Activated CD8-positive, alpha-beta memory T cell treated with anti-CD3 and anti-CD28 coated beads for 1 hour (primary cell): ENCODE measurements at places on chromosomes 6 and 20.

GRCh38 chr6:88561954-88562315 lies 395.8 kb upstream of the CNR1 start:
- no peak for DNase-seq

GRCh38 chr6:71879016-71879415 lies 7.3 kb upstream of the RIMS1 start:
- no peak for DNase-seq

GRCh38 chr6:111113336-111114086 lies 26.2 kb downstream of the SLC16A10 start:
- DNase-seq = no peak

DNA sequence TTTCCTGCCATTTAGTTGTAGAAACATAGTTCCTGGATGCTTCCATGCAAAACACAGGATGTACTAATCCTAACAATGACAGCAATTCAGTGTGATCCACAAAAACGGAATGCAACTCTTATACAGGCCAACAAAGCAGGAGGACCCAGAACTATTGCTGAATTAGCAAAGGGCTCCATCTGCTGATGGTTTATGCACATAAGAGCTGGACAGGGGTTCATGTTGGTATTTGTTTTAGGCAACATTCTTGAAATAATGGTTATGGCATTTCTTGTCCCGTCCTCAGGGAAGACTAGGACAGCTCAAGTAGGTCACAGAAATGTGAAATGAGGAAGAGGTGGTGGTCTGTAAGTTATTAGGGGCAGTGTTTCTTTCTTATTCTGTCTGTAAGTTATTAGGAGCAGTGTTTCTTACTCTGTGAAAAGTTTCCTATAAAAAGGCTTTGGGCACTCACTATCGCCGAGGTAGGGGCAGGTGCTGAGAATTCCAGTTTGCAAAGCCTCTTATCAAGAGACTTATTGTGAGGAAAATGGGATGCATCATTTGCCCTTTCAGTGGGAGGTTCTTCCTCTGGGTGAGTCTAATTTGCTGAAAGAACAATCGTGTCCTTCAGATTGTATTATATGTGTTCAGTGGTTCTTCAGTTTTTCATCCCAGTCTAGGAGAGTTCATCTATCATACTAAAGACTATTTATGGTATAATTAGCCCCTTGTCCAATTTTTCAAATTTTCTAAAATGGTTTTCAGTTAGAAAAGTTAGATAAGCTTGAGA lies 171.1 kb downstream of the MCHR2 start:
- no peak for DNase-seq

GRCh38 chr20:8602389-8603116 lies 466.3 kb upstream of the PLCB4 start:
- DNase-seq = no peak

DNA sequence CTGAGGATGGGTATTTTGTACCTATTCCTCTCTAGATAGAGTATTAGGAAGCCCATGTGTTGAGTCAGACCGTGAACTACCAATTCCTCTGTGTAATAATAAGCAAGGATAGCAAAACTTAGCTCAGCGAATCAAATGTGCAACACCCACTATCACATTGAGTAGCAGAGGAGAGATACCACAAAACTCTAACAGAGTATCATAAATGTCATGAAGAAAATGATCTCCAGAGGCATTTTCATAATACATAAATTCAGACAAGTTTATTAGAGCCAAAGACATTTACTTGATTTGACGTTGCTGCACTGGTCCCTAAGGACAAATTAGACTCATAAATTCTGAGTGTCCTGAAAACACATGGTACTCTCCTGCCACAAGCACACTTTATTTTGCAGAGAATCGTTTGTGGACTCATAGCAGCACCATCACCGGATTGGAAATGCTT lies 245.2 kb downstream of the HAO1 start:
- DNase-seq = no peak

GRCh38 chr6:80673367-80673766 lies 566.9 kb downstream of the BCKDHB start:
- DNase-seq = no peak

DNA sequence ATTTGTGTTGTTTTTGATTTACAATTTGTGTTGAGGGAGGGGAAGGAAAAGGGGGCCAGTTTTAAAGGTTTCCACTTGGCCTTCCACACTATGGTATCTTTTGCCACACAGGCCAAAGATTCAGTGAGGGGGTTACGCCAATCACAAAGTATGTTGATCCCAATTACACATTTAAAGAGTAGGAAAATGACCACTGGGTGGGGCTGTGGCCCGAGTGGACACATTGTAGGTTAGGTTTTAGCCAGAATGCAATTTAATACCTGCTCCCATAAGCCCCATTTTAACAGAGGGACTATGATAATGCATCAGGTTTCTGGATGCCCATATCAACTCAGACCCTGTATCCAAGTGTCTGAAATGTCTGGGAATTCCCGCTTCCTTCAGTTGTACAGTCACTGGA lies 15.6 kb downstream of the VGLL2 start:
- DNase-seq = no peak

DNA sequence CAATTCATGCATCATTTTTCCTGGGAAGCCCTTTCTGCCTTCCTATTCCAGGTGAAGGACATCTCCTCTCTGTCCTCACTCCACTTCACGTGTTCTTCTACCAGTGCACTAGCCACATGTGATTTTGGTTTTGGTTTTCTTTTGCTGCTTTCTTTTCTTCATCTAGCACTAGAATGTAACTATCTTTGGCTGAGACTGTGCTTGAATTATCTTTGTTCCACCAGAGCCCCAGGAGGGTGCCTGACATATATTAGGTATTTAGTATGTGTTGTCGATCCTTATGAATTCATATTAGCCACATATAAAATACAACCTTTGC lies 79.9 kb downstream of the VGLL2 start:
- DNase-seq = no peak

DNA sequence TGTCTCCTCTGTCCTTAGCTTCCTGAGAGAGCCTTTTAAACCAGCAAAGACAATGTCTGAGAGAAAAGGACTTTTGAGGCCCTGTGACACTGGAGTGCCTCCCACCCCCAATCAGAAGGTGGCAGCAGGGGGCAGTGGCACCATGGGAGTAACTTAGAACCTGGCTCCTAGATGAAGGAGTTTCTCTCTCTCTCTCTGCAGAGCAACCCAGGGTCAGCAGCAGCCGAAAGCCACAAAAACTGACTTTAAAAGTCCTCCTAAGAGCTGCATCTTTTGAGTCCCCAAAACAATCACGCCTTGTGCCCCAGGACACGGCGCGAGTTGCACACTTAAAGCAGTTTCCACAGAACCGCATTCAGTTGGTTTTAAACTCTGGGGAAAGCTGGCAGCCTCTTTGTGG lies 5.3 kb upstream of the TCP11 start:
- DNase-seq = no peak

DNA sequence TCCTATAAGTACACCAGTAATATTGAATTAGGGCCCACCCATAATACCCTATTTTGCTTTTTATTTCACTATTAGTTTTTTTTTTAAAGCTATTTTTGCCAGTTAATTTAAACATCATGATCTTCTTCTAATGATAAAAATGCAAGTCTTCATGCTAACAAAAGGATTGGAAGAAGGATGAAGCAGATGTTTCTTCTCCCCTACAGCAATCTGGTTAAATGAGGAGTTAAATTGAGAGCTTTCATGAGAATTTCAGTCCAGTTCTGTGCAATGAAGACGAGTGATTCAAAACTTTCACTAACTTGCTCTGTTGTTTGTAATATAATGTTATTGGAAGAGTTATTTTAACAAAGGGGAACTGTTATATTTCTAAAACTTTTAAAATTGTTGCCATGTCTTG lies 3.4 kb downstream of the HMGN4 start:
- no peak for DNase-seq

GRCh38 chr6:162153120-162153519 lies 574.4 kb downstream of the PRKN start:
- no peak for DNase-seq

DNA sequence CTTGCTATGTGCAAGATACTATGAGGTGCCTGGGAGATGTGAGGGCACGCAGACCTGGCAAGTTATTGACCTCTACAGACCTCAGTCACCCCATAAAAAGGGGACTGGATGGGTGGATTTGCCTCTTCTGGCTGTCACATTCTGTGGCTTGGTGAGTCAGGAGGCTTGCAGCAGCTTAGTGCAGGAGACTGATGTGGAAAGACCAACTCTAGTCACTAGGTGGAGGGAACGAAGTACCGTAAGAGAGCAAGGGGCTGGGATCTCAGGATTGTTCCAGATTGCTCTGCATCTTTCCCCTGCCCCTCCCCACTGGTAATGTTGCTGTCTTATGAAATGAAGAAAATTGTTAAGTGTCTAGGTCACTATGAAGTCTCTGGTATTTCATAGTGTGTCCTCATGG lies 3.3 kb downstream of the MAPRE1 start:
- no peak for DNase-seq

DNA sequence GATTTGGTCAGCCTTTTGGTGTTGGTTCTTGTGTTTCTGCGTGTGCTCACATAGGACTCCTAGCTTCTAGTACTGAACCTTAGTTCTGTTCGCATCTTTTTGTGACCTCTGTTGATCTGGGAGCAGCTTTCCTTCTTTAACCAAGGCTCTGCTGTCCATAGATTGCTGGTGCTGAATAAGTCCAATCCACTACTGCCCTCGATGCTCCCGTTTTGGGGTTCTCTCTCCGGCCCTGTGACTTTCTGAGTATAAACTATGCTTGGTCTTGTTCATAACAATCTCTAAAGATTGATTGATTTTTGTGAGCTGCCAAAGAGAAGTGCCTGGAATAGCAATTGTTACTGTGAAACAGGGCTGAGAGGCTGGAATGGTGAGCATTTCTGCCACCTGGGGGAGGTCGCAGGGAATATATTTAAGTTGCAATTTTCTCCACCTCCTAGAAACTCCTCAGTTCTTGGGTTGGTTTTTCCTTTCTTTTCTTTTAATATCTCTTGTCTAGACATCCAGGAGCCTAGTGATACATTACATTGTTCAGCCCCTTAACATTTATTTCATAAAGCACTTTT lies 422.9 kb upstream of the CHD6 start:
- no peak for DNase-seq

DNA sequence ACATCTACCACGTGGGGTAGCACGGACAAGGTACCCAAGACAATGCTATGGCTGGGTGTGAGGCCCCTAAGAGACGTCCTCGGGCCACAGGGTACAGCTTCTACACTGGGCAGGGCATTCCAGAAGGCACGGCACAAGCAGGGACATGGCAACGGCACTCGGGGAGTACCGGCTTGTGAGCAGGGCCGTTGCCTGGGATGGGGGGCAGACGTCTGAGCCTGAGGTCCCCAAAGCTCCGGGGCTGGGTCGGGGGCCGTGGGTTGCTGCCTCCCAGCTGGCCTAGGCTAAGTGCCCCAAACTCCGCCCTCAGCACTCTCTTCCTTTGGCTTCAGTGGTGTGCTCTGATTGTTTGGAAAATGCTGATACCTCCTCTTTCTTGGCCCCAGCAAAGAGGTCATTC lies 110.6 kb downstream of the SULF2 start:
- DNase-seq = no peak

DNA sequence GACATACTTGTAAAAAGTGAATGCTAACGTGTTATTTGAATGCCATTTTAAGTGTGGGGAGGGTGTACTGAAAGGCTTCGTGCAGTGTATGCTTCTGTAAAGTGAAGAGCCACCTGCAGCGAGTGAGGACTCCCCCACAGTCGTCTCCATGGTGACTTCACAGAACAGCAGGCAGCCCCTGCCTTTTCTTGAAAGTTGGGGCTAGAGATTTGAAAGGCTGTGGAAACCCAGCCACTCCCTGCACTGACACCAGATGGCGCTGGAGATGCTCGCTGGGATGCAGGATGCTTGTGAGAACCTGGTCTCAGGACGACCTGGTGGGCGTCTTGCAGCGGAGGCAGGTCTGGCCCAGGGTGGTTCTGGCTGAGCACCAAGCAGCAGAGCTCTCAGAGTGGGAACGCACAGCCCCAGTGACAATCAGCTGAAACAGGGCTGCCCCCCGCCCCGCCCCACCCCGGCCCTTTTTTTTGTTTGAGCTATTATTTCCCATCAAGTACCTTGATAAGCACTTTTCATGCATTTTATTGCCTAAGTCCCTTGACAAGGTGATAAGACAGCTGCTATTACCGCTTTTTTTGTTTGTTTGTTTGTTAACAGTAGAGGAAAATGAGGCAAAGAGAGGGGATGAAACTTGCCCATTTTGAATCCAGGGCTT lies 150.3 kb downstream of the SYCP2 start:
- DNase-seq = no peak

- DNase-seq = no peak
Measured at GRCh38 chr20:58923117-58923712, 57.8 kb upstream of the NELFCD start.

DNA sequence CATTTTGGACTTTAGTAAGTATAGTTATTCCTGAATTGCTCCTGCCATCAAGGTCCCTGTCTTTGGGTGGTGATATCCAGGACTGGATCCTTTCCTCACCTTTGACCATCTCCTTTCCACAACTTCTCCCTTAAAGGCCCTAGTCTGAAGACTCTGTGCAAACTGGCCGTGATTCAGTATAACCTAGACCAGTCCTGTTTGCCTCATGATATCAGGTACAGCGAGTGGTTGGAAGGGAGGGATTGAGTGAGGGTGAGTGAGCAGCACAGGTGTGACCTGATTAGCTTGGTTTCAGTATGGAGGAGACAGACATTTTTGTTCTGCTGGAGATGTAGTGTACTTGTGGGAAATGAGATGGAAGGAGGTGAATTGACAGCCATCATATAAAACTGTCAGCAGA lies 2.3 kb upstream of the RRP36 start:
- DNase-seq = no peak

DNA sequence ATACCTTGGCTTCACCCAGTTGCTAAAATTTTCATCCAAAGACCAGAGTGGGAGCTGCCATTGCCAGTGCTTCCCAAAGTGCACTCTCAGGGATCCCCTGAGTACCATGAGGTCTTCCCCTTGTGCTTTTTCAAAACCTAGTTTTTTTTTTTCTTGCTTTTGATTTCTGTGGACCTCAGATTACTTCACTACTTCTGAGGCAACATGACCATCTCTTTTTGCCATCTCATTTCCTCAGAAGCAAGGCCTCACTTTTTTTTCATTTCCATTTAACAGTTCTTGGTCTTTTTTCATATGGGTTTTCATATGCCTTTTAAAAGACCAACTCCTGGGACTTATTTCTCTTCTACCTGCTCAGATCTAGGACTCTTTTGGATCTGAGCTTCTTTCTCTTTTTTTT lies 64.1 kb upstream of the MMS22L start:
- DNase-seq = no peak

- no peak for DNase-seq
Measured at GRCh38 chr6:141490982-141491381, 641.7 kb upstream of the GJE1 start.

DNA sequence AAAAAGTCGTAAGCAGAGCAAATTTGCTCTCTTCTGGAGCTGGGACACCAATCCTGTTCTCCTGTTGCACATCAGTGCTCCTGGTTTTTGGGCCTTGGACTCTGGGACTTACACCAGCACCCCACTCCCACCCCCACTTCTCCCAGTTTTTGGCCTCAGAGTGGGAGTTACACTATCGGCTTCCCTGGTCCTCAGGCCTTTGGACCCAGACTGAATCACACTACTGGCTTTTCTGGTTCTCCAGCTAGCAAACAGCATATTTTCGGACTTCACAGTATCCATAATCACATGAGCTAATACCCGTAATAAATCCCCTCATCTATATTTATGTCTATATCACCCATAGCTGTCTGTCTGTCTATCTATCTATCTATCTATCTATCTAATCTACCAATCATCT lies 23.2 kb upstream of the ASCC3 start:
- no peak for DNase-seq
